ENCODE measurements at places on chromosomes 13 and 19.

DNA sequence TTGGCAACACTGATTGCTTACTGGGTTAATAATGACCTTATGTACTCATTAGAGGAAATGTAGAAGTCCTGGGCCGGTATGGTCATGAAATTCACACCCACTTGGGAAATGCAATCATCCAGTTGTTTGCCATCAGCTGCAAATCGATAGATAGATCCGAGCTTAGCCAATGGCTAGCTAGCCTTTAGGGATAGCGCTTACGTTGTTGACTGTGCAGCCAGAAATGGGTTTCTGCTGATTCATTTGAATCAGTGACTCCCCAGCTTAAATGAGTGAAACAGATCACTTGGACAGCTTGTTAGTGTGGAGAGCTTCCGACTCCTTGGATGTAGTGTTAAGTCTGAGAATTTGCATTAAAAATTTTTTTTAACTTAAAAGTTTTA lies 11.8 kb downstream of the IL17D start:
- no peak for DNase-seq

DNA sequence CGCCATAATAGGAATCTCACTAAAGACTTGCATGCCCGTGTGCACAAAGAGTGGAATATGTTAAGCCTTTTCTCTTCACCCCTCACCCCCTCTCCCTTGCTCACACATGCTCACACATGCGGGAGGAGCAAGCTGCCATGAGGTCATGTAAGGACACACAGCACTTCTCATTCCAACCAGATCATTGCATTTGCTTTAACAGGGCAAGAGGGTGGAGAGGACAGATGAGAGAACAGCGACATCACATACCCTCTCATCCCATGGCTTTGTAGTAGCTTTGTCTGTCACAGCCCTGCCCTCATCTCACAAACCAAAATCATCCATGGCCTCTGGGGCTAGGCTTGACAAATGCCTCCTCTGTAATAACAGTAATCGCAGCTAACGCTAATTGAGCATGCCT lies 145.6 kb upstream of the FRY start:
- DNase-seq: no peak

GRCh38 chr13:60267498-60268202 lies 103.9 kb upstream of the DIAPH3 start:
- DNase-seq: no peak

DNA sequence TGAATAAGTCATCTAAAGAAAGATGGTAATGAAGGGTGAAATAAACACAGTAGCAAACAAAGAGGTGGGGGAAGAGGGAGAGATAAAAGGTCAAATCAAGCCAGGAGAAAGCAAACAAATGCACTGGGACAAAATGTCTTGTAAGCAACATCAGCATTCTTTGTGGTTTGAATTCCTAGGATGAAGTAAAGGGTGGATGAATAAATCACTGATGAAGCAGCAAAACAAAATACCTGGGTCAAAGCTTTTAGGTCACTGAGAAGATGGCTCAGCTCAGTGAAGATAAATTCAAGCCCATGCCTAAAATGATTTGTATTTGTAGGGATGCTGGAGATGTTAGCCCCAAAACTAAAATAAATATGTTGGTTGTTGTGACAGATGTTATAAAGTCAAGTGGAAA lies 86.5 kb upstream of the FBXL3 start:
- no peak for DNase-seq

- DNase-seq: no peak
Observed at GRCh38 chr13:87622971-87623370, 48.2 kb upstream of the SLITRK5 start.

GRCh38 chr19:45296355-45296754 lies 26.3 kb downstream of the CKM start:
- DNase-seq: no peak

GRCh38 chr13:50892210-50892944 lies 17.2 kb upstream of the RNASEH2B start:
- DNase-seq: no peak

DNA sequence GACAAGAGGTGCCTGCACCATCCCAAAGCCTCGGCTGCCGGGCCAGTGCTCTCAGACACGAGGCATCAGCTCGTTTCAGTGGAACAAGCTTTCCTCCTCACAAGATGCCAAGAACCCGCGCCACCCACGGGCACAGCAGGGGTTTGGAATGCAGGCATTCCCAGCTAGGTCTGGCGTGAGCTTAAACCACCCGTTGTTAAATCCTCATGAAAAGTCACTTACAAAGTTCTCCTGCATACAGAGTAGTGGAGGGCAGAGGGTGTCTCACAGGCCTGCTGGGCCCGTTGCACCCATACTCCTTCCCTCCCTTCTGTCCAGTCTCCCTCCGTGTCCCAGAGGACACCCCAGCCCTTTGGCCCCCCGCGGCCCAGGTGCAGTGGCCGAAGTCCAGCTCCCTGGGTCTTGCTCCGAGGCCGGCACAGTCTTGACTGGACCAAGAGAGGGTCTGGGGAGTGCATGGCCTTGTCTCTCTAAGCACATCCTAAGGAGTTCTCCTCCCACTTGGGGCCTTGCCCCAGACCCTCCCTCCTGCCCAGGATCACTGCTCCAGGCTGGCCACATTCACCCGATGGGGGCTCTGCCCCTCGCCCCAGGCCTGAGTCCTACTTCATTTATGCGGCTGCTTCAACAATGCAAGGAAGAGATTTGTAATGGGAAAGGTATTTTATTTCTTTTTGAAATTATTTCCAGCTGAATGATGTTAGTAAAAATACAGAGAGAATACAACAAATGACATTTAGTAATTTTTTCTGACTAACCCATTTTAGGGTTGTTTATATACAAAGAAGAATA lies 35.2 kb upstream of the GRTP1 start:
- no peak for DNase-seq

DNA sequence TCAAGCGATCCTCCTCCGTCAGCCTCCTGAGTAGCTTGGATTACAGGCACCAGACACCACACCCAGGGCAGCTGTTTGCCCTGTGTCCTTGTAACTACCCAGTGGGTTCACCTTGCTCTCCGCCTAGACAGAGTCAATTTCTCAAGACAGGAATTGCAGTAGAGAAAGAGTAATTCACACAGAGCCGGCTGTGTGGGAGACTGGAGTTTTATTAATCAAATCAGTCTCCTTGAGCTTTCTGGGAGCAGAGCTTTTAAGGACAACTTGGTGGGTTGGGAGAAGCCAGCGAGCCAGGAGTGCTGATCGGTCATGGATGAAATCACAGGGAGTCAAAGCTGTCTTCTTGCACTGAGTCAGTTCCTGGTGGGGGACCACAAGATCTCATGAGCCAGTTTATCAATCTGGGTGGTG lies 20.6 kb upstream of the ADGRE1 start:
- DNase-seq: no peak

- DNase-seq: no peak
Observed at GRCh38 chr19:2355168-2356035, 4.7 kb upstream of the TMPRSS9 start.

DNA sequence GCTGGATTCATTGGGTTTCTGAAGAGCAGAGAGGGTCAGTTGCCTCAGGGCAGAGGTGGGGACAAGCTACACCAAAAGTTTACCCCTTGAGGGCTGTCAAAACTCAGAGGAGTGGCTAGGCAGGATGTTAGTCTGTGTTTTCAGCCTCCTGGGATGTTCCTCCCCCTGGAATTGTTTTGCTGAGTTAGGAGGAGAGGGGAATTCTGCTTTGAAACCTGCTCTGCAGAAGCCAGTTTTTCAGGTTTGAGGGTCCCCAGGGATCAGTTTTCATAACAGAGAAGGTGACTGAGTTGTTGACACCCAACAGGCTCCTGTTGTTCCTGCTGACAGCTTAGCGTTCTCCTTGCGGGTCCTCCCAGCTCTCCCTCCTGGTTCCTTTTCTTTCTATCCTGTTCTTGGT lies 121.9 kb upstream of the TMTC4 start:
- no peak for DNase-seq

DNA sequence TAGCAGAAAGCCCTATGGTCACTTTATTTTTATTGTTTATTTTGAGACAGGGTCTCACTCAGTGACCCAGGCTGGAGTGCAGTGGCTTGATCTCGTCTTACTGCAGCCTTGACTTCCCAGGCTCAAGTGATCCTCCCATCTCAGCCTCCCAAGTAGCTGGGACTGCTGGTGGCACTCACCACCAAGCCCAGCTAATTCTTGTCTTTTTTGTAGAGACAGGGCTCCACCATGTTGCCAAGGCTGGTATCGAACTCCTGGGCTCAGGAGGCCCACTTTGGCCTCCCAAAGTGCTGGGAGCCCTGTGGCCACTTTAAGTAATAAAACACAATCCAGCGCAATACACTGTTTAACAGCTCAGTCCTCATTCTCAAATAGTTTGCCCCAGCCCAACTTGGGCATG lies 69.3 kb downstream of the NUFIP1 start:
- no peak for DNase-seq

DNA sequence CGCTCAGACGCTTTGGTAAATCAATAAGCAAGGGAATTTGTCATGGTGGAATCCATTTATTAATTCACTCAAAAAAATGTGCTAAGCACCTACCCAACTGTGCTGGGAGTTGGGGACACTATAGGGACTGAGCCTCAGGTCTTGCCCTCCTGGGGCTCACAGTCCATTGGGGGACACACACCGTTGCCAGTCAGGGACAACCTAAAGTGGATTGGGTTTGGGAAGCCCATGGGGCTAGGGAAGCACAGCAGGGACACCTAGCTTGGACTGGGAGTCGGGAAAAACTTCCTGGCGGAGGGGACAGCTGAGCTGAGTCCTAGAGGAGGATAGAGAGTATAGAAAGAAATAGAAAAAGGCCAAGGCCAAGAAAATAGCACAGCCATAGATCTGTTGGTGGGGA lies 8.5 kb downstream of the FOSB start:
- DNase-seq: no peak

GRCh38 chr19:49338023-49338677 lies 2.9 kb downstream of the CD37 start:
- DNase-seq: no peak

- no peak for DNase-seq
Observed at GRCh38 chr19:46950526-46951170, 69.0 kb upstream of the NPAS1 start.

- DNase-seq: no peak
Observed at GRCh38 chr19:1302533-1303239, 17.0 kb downstream of the EFNA2 start.

GRCh38 chr13:33379608-33380007 lies 94.1 kb upstream of the STARD13 start:
- no peak for DNase-seq

DNA sequence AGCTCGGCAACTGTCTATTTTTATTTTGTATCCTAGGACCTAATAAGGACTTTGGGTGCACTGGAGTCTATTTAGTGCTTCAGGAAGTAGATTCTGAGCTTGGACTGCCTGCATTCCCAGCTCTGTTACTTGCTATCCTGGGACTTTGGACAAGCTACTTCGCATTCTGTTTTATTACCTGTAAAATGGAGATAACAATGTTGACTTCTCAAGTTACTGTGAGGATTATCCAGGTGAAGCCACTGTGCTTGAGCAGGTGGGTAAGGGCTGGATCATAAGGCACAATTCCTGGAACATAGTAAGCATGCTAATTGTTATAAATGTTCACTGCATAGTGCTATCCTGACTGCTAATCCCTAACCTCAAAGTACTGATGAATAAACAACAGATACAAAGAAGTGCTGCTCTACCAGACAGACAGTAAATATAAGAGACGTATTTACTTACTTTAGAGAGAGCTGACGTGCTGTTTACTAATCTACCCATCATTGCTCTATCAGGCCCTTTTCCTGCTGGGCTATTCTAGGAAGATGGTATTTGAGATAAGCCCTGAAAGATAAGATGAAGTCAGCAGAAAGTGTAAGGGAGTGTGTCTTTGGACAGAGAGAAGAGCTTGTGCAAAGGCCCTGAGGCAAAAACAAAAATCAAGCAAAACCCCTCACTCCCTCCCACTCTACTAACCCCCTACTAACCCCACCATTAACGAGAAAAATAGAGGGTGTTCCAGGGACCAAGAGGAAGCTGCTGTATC lies 50.8 kb upstream of the FLT1 start:
- DNase-seq: no peak

GRCh38 chr13:82747958-82748357 lies 1134.3 kb downstream of the SLITRK1 start:
- DNase-seq: no peak

GRCh38 chr19:19027228-19027627 lies 6.1 kb downstream of the SUGP2 start:
- no peak for DNase-seq

DNA sequence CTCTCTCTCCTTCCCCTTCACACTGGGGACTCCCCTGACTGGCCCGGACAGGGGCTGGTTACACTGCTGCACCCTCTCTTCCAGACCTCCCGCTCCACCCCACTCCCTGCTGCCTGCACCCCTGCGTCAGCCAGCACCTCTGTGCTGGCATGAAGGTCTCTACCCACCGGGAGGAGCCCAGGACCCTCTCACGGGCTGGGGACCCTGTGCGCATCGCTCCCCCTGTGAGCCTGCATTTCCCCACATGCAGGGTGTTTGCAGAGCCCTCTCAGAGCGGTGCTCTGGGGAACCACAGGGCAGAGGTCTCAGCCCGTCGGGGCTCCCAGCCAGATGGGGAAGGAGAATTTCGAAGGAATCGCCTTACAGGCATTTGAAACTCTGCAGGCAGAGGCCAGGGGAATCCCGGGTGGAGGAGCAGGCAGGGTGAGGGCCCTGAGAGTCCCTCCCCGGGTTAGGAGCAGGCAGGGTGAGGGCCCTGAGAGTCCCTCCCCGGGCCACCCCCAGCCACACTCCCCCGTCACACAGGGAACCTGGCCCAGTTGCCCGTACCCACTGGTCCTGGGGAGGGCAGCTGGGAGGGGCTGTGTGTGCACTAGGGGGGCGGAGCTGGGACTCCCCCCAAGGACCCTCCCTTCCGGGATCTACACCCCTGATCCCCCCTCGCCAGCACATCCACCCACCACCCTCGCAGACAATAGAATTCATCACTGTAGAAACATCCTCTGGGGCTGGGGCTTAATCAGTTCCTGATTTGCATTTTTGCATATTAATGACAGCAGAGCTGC lies 16.3 kb upstream of the TCF3 start:
- no peak for DNase-seq

DNA sequence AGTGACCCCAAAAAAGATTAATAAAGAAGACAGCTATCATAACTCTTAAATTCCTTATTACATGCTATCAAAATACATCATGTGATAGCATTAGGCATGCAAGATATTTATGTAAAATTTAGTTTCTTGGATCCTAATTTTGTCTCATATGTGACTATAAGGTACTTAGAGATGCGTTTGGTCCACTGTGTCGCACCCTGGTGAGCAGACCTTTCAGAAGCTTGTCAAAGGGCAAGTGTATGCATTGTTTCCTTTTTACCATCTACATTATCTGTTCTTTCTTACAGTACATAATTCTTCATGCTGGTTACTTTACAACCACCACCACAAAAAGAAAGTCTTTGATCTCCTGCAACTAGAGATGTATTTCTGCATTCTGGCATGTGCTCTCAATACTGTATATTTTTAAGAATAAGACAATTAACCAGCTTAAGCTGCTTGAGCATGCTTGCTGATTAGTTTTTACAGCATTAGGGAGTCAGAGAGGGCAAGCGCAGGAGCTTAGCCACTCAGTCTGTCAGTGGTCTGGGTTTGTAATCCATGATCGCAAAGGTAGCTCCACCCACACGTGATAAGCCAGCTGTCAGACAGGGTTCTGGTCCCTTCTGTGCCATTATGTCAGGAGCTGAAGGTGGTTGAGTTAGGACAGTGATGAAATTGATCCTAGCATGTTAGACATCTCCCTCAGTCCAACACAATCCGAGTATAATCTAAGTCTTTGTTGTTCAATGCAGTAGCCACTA lies 500.9 kb downstream of the MYO16 start:
- DNase-seq: no peak
